Activated naive CD8-positive, alpha-beta T cell treated with anti-CD3 and anti-CD28 coated beads for 36 hours (primary cell): ENCODE measurements at places on chromosomes 6 and 20. TPM values are rescaled to one million over a fixed set of nuclear protein-coding genes. Genes with fewer than 3 reads are reported as not detected.
A peak's percentile ranks its signal among the peaks of the same experiment; 100 is the strongest.

DNA sequence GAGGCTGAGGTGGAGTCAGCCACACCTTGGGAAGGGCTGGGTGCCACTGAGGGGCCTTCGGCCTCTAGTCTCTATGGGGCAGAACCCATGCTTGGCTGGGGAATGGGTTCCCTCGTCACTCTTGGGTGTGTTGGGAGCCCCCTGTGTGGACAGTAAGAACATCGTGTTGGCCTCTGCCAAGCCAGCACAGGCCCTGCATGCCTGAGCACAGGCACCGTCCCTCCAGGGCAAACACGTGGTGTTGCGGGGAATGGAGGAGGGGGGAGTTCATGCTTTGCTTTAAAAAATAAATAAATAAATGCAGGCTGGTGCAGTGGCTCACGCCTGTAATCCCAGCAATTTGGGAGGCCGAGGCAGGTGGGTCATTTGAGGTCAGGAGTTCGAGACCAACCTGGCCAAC lies 63.0 kb downstream of the EZR start:
- no peak for DNase-seq

- no peak for DNase-seq
Measured at GRCh38 chr6:157298216-157298724, 25.0 kb downstream of the TMEM242 start.

- no peak for DNase-seq
Measured at GRCh38 chr6:55034752-55035151, 139.6 kb upstream of the HCRTR2 start.

- DNase-seq: no peak
Measured at GRCh38 chr6:15264902-15265761, 19.3 kb downstream of the JARID2 start.

DNA sequence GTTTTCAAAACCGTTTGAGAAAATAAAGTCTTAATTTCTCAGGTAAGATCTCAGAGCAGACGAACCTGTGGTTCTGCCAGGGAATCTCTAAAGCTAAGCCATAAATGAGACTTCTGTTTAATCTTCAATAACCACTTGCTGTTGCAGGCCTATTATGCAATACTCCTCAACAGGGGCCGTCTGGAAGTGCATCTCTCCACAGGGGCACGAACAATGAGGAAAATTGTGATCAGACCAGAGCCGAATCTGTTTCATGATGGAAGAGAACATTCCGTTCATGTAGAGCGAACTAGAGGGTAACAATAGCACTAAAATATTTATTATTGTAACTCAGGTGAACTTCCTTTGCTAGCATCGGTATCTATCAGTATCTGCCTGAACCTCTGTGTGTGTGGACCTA lies 223.7 kb downstream of the ARHGAP18 start:
- DNase-seq: no peak

DNA sequence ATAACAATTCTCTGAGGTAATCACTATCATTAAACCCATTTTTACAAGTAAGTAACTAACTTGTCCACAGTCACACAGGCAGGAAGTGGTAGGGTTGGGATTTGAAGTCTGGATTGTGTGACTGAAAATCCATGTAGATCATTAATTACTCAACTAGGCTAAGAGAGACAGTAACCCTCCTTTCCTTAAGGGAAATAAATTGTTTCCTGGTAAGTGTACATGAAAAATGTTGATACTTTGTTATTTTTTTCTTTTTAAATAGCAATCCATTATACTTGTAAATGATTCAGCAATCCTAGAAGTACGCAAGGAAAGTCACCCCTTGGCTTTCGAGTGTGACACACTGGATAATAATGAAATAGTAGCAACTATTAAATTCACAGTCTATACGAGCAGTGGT lies 11.6 kb downstream of the SPACA1 start:
- DNase-seq: no peak

- no peak for DNase-seq
Measured at GRCh38 chr6:104473021-104473429, 386.7 kb downstream of the HACE1 start.

DNA sequence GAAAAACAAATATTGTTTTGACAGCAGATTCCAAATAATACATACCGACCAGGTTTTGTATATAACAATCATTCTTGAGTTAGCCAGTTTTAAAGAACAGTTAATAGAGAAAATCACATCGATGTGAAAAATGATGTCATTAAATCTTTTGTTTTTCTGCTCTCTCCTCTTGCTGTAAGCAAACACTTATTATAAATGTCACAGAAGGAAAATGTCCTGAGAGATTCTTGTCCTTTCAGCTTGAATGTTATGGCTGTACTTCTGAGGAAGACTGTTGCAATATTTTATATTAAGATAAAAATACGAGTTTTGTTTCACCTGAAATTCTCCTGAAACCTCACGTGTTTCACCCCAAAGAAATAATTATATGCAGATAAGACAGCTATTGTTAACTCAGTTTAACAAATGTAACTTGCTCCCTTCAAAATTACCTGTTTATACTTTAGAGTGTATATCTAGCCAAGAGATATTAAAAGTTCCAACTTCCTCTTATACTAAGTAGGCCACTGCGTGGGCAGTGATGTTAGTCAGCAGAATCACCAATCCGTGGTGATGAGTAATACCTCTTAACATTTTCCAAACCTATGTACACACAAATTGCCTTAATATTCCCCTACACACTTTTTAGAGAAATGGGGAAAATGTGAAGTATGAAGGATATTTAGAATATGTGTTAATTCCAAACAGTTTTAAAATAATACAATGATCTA lies 1111.4 kb upstream of the CITED2 start:
- no peak for DNase-seq

GRCh38 chr20:18694071-18694470 lies 106.2 kb downstream of the DTD1 start:
- DNase-seq: no peak

GRCh38 chr20:4073852-4074741 lies 58.7 kb upstream of the RNF24 start:
- no peak for DNase-seq

GRCh38 chr6:22333802-22334201 lies 37.0 kb upstream of the PRL start:
- DNase-seq: no peak

DNA sequence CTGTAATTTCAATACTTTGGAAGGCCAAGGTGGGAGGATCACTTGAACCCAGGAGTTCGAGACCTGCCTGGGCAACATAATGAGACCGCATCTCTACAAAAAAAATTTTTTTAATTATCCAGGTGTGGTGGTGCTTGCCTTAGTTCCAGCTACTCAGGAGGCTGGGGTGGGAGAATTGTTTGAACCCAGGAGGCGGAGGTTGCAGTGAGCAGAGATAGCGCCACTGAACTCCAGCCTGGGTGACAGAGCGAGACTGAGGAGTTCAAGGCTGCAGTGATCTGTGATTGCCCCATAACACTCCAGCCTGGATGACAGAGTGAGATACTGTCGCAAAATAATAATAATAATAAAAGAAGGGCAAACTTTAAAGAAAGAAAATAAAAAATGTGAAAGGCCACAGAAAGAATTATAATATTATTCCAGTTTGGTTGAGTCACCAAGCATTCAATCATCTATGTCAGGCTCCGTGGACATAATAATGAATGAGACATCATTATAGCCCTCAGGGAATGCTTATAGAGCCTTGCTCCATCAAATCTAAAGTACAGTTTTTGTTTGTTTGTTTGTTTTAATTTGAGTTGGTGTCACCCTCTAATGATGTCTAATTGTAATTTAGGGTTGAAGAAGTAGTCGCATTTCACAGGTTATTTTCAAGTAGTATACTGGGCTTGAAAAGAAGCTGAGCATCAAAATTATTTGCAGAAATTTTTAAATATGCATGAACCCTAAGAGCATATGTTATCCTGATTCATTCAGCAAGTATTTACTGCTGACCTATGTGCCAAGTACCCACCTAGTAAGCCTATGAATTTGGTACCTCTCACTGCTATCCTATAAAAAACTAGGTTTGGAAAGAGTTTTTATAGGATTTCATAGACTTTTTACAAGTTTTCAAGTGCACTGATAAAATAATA lies 15.1 kb downstream of the GLYATL3 start:
- no peak for DNase-seq

GRCh38 chr6:29516108-29516507 lies 28.4 kb upstream of the MAS1L start:
- DNase-seq: peak; percentile 40

DNA sequence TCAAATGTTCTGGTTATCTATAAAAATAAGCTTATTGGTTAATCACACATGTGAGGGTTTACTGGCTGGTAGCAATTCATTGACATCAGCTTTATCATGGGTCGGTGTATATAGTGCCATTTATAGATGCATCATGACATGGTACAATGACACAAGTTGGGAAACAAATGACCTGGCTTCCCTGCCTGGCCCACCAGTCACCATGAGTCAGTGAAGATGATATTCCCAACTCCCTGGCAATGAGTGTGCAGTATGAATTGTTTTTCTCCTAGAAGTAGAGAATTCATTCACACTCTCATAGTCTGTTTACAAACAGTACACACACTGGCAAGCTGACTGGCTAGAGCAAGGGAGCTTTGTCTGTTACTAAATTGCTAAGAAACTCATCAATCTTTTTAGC lies 37.2 kb upstream of the CALHM6 start:
- DNase-seq: no peak

GRCh38 chr20:14829906-14830305 lies 492.5 kb upstream of the FLRT3 start:
- no peak for DNase-seq

- no peak for DNase-seq
Measured at GRCh38 chr6:170130201-170130621, 160.7 kb downstream of the DLL1 start.

GRCh38 chr6:24719125-24719971 lies at the start of gene C6orf62:
TSS of gene C6orf62 (minus strand) at chr6:24719154. CDS start at chr6:24718668, 486 bp downstream.
- DNase-seq: peak; percentile 63

DNA sequence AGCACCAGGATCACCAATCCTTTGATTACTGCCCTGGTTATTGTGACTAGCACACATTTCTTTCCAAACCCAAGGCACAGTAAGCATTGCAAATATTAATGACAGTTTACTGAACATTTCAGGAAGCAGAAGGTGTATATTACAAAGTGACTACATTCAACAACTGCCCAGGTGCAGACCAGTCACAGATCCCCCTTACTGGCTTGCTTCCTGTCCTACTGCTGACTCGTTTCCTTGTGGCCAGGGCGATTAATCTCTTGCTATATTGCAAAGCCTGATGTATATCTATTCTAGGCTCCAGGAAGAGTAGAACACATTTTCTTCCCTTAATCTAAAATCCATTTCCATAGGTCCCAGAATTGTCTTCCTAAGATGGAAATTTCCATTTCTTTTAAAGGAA lies 77.2 kb upstream of the EPHA7 start:
- no peak for DNase-seq

DNA sequence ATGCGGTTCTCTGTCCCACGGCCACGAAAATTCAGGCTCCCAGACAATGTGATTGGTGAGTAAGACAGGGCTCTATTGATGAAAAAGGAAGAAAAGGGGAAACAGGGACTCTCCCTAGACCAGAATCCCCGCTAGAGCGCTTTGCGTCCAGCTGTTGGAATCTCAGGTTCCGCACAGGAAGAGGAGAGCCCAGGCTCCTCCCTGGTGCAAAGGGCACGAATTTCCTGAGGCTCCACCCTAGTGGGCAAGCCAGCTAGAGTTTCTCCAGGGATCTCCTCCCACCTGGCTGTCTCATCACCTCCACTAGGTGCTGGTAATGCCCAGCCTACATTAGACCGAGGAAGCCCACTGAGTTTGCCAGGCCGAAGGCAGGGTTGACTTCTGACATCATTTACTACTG lies 135.9 kb upstream of the SOX4 start:
- no peak for DNase-seq

GRCh38 chr20:50095476-50096078 lies 17.4 kb downstream of the UBE2V1 start:
- no peak for DNase-seq

- no peak for DNase-seq
Measured at GRCh38 chr20:61454053-61454452, 202.0 kb downstream of the CDH4 start.

- DNase-seq: no peak
Measured at GRCh38 chr6:57108691-57109090, 18.7 kb downstream of the ZNF451 start.

SLC52A3 gene
- total RNA-seq: 0.25 TPM

C20orf202 gene
- total RNA-seq: not detected

OR2H1 gene
- not detected for total RNA-seq

MYBL2 gene
- 140 TPM for total RNA-seq

PRICKLE4 gene
- not detected for total RNA-seq

HTR1E gene
- not detected for total RNA-seq

HLA-DMB gene
- total RNA-seq: 4.6 TPM
